ENCODE measurements at places on chromosomes 2 and 18.

DNA sequence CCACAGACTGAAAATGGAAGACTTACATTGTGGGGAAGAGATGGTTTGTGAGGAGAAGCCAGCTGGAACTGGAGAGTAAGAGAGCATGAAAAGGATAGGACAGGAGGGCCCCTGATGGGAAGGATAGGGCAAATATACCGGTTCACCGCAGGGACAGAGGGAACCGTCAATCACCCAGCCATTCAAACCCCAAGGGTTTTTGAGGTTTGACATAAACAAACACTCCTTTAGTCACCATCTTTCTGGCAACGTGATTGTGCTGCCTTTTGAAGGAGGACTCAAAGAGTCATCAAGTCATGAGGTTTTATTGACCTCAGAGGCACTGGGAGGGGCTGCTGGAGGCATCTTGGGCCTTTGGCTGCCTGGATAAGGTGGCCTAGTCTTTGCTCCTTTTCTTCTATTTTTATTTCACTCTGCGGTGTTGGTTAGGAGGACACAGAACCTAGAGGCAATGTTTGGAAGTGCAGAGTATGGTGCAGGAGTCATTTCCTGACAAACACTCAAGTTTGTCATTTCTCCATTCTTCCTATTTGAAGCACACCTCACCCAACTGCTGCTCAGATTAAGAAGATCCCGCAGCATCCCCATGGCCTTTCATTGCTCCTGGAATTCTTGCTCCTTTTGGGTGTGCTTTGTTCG, 487.3 kb upstream of the SPRED2 start:
- DNase-seq = no peak

DNA sequence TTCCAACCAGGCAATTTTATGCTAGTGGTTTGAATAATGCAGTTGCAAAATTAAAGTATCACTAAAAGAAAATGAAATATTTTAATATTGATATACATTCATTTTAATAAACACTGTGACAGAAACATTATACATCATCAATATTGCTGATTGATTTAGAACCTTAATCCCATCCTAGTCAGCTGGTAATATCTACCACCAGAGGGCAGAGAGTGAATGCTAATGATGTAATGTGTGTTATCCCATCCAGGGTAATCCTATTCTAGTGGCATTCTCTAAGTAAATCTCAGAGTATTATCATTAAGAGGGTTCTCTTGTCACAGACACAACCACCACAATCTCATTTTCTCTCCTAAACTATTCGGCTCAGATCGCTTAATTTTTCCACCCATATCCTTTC, 477.4 kb downstream of the CPS1 start:
- DNase-seq = no peak

DNA sequence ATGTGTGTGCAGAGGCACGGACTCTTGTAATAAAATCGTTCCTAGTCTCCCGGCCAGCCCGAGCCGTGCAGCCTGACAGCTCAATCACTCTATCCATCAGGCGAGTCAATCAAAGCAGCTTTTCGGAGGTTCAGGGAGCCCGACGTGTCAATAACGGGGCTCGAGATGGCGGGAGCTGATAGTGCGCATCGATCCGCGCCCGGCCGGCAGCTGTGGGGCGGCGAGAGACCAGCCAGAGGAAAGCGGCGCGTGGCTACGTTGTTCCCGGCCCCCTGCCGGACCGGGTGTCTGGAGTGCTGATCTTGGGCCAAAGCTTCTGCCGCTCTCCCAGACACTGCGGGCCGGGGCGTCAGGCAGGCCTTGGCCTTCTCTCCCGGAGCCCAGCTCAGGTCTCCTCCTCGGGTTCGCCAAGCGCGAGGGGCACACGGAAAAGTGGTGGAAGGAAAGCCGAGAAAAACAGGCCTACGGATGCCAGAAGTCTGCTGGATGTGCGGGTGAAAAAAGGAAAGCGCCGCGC, 2.4 kb downstream of the EN1 start:
- DNase-seq = peak; percentile 40

DNA sequence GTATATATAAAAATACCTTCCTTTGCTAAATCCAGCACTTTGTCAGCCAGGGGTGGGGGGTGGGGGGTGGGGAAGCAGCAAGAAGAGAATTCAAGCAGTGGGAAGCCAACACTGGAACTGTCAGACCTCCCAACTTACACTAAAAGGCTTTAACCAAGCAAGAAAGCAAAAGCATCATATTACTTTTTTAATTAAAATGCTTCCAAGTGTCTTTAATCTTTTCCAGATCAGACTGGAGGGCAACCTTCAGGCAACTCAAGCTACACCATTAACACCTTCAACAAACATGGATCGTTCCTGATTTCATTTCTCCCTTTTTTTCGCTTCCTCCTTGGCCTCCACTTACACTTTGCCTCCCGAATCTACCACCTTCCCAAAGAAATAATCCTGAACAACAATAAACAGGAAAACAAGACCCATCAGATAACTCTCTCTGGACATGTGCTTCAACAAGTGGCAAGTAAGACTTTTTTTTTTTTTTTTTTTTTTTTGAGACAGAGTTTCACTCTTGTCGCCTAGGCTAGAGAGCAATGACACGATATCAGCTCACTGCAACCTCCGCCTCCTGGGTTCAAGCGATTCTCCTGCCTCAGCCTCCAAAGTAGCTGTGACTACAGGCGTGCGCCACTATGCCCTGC, 35.5 kb downstream of the ZNF521 start:
- no peak for DNase-seq

Measured in ascending aorta (tissue), 2 donors.